Activated CD8-positive, alpha-beta T cell treated with anti-CD3 and anti-CD28 coated beads for 36 hours (primary cell): ENCODE measurements at places on chromosomes 2 and 18. TPM values are rescaled to one million over a fixed set of nuclear protein-coding genes. Genes with fewer than 3 reads are reported as not detected.
A peak's percentile ranks its signal among the peaks of the same experiment; 100 is the strongest.

GRCh38 chr2:134245340-134245984 lies 8.4 kb upstream of the MGAT5 start:
- peak; percentile 90 for DNase-seq

- no peak for DNase-seq
Observed at GRCh38 chr2:2027271-2027670, 283.0 kb upstream of the PXDN start.

DNA sequence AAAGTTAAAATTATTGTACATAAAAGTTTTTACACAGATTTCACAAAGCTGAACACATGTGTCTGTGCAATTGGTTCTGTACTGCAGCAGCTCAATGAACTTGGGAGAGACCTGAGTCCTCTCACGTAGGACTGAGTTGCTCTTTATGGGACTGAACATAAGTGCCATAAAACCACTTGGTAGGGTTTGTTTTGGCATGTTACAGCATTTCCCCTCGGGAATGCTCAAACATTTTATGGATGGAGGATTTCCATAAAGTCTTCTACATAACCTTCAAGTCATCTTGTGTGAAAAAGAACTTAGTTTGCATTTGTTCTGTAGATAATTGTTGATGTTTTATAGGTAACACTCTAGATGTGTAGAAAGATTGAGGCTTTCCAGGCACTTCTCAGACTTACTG lies 15.9 kb downstream of the LYPD6 start:
- no peak for DNase-seq

GRCh38 chr2:132429351-132429750 lies 12.7 kb downstream of the GPR39 start:
- DNase-seq: no peak

The IL1RL2 gene
- total RNA-seq: not detected
